Right lobe of liver (tissue), 6 donors: ENCODE measurements at places on chromosomes 4 and X.

DNA sequence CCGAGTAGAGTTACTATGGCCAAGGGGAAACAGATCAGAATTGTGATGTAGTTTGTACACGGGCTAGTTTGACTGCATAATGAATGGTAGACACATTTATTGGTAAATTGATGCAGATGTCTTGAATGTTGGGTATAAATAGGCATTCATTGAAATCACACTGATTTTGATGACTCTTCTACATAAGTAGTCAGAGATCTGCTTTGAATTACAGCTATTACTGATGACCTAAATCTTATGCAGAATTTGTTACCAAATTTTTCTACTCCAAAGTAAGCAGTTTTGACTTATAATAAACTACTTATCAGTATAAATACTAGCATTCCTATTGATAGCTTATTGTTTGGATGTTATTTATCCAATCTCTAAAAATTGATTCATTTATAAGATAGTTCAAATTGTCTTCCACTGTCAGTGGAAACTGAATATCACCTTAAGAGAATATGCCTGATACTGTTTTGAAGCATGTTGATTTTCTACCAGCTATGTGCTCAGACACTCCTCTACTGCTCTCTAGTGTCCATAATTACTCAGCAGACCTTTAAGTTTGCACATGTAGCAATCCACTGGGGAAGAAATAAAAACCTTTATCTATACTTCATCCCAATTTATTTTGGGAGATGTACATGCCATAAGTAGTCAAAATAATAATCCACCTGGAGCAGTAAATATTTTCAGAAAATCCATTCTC is 120.3 kb downstream of the RASL11B start:
- DNase-seq = no peak

- DNase-seq = no peak
These were observed 139.2 kb upstream of the RBPJ start for GRCh38 chr4:26181616-26182015.

GRCh38 chr4:189129044-189129694 is 811.5 kb upstream of the FRG1 start:
- no peak for DNase-seq

DNA sequence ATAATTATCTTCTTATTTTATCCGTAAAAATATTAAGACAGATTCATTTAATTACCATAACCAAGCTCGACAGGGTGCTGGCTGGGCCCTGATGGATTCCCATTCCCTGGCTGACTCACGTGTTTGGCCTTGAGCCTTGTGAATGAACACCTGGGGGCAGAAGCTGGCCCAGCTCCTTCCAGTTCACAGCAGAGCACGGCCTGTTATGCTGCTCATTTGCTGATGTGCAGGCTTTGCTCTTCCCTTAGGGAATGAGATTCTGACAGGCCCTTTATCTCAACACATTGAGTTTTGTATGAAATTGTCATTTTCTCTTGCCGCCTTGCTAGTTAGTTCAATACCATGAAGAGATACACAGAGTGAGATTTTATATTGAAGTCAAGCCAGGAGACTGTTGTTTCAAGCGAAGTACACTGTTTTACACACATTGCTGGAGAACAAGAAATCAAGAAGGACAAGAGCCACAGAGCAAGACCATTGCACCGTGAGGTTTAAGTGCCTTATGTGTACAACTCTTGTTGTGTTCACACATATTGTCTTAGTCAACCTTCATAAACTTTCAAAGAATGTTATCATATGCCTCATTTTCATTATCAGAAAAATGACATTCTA is 1583.3 kb downstream of the STIM2 start:
- DNase-seq = no peak

GRCh38 chrX:86237482-86237881 is 89.2 kb downstream of the DACH2 start:
- DNase-seq = no peak

DNA sequence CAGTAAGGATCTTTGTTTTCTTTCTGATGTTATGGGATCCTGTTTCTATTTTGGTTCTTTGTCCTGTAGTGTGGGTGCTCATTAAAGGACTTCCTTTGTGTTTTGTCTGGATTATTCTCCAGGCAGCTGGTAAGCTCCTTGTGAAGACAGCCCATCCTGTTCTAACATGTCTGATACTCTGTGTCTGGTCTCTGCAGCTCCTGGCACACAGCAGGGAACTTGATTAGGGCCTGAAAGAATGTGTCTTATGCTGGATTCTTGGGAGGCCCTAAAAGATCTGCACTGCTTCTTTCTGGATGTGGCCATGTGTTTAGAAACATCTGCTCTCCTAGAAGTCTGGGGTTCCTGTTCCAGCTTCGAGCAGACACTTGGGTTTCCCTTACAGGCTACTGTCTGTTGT is 38.1 kb upstream of the ATXN3L start:
- no peak for DNase-seq

- no peak for DNase-seq
These were observed 24.7 kb upstream of the SOD3 start for GRCh38 chr4:24770667-24771066.

GRCh38 chr4:133146574-133147241 is 2.4 kb upstream of the PCDH10 start:
- DNase-seq = no peak

DNA sequence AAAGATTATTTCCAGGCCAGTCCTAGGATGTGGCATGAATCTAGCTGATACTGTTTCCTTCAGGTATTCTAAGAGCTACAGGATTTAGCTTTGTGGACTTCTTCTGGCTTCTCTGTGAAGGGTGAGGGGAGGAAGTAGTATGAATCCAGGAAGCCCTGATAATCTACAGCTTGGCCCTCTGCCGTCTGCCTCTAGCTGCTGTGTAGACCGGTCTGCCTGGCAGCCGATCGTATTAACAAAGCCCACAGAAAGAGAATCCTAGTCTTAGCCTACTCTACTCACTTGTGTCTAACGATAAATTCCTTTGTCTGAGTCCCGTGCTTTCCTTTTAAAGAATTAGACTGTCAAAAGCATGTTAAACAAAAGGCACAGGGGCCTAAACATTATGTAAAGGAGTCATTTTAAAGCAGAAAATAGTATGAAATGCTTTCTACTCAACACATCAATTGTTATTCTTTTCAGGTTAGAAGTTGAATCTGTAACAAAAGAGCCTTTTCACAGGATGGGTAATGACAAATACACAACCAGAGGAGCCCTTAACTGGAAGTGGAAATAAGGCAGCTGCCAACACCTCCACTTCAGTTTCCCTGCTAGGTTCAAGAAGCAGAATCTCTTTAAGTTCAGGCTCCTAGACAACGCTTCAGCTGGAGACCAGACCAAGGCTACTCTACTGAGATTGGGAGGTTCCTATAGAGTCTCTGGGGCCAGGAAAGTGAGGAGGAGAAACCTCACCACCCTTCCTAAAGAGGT is 48.9 kb upstream of the UCP1 start:
- DNase-seq = no peak

DNA sequence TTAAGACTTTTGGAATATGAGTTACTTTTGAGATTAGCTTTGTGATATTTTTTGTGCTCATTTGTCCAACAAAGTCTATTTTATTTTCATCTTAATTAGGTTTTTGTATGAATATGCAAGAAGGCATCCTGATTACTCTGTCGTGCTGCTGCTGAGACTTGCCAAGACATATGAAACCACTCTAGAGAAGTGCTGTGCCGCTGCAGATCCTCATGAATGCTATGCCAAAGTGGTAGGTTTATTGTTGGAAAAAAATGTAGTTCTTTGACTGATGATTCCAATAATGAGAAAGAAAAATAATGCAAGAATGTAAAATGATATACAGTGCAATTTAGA is 10.8 kb downstream of the ALB start:
- no peak for DNase-seq

GRCh38 chrX:14590216-14590615 is 60.9 kb downstream of the GLRA2 start:
- no peak for DNase-seq
